Thoracic aorta (tissue), 2 donors: ENCODE measurements at places on chromosomes 13 and 19. TPM values are rescaled to one million over a fixed set of nuclear protein-coding genes. Genes with fewer than 3 reads are reported as not detected.

- no peaks in the 10 kb centered on the region for H3K36me3 ChIP-seq
- H3K27ac ChIP-seq, result no peak overlapping the region
- no peak for DNase-seq
- no peaks in the 10 kb centered on the region for H3K27me3 ChIP-seq
- H3K4me3 ChIP-seq, result no peak overlapping the region
These were observed 1044.3 kb downstream of the DIAPH3 start for GRCh38 chr13:59119475-59119874.

GRCh38 chr13:26941345-26942174 is 181.0 kb upstream of the GPR12 start:
- no peaks in the 10 kb centered on the region for H3K4me1 ChIP-seq
- no peak overlapping the region for H3K27ac ChIP-seq
- no peaks in the 10 kb centered on the region for H3K36me3 ChIP-seq
- DNase-seq, result no peak

Gene CFD
- 472 TPM for total RNA-seq

Gene IFNL2
- not detected for total RNA-seq
